CD8-positive, alpha-beta memory T cell (primary cell): ENCODE measurements at places on chromosomes 3 and 15.

- DNase-seq: no peak
Observed at GRCh38 chr3:172904711-172905373, 154.3 kb downstream of the ECT2 start.

- no peak for DNase-seq
Observed at GRCh38 chr3:127959873-127960272, 44.8 kb downstream of the KBTBD12 start.

DNA sequence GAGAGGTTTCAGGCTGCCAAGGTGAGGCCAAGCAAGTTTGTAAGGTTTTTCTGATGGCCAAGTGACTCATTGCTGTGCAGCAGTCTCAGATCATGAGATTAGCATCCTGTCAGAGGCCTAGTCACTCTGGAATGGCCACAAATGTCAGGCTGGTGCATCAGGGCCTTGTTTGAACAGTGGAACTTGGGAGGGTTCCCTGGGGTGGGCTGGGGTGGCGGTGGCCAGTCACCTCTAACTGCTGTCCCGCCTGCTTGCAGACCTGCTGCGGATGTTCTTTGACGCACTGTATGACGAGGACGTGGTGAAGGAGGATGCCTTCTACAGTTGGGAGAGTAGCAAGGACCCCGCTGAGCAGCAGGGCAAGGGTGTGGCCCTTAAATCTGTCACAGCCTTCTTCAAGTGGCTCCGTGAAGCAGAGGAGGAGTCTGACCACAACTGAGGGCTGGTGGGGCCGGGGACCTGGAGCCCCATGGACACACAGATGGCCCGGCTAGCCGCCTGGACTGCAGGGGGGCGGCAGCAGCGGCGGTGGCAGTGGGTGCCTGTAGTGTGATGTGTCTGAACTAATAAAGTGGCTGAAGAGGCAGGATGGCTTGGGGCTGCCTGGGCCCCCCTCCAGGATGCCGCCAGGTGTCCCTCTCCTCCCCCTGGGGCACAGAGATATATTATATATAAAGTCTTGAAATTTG lies 2.8 kb upstream of the FAM131A start:
- peak; percentile 29 for DNase-seq

DNA sequence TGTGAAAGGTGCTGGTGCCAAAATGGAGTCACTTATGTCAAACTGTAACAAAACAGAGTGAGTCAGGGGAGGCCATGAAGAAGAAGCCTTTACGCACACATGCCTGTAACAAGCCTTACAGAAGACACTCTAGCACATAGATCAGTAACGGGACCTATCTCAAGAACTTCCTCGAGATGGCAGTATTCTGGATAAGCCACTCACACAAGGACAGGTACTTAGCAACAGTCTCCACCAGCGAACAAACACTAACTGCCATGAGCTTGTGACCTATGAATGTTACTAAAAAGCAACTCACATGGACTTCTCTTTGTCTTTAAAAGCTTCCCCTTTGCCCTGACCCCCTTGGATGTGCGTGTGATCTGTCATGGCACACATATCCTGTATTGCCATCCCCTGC lies 235.1 kb downstream of the CD47 start:
- no peak for DNase-seq

GRCh38 chr15:69606144-69606543 lies 153.5 kb downstream of the RPLP1 start:
- no peak for DNase-seq

- no peak for DNase-seq
Observed at GRCh38 chr15:33242165-33242564, 47.7 kb upstream of the FMN1 start.

GRCh38 chr3:150736903-150737832 lies 25.8 kb downstream of the SIAH2 start:
- no peak for DNase-seq

- DNase-seq: no peak
Observed at GRCh38 chr3:170002231-170002630, 35.6 kb upstream of the GPR160 start.

- peak; percentile 96 for DNase-seq
Observed at GRCh38 chr3:52455283-52456168, at the start of gene NISCH. NISCH (plus strand) TSS chr3:52455604; CDS start chr3:52455642, 38 bp downstream.

DNA sequence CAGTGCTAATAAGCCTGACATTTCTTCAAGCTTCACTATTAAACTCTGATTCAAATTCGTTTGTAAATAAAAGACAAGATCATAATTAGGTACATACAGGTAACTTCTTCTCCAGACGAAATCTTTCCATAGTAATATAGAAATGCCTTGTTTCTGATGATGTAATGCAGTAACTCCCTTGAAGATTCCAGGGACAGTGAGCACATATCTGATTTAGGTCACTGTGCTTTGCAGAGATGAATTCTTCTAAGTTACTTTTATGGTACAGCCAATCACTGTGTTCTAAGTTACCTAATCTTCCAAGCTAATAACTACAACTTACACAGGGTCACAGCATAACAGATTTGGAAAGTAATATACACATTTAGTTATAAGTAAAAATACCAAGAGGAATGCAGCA lies 27.6 kb downstream of the SLC4A7 start:
- DNase-seq: no peak

DNA sequence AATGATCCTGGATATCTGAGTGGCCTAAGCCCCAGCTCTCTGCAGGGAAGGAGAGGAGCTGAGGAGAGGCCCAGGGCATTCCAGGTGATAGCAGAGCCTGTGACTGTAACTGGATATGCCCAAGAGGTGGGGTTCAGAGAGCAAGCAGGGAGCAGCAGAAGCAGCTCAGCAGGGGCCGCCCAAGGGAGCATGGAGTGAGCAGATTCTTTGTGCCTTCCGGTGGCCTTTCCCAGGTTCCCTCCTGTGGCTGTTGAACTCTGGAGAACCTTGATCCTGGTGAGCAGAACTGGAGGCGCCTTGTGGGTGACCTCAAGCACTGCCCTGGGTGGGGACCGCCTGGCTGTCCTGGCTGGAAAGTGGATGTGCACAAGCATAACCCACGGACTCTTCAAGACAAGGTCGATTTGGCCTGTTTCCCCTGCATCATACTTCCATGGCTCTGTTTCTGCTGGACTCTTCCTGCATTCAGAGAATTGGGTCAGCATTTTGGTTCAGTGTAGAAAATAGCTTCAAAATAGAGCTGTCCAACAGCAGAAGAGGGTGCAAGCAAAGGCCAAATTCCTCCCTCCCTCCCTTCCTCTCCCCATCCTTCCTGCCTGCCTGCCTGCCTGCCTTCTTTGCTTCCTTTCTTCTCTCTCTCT lies 76.1 kb downstream of the ARNT2 start:
- no peak for DNase-seq

- DNase-seq: no peak
Observed at GRCh38 chr3:42750834-42751233, 22.2 kb downstream of the CCDC13 start.

- DNase-seq: peak; percentile 10
Observed at GRCh38 chr15:62068071-62068809, 1.5 kb downstream of the C2CD4A start.

- no peak for DNase-seq
Observed at GRCh38 chr3:45864760-45865519, 21.4 kb upstream of the CCR9 start.

- DNase-seq: no peak
Observed at GRCh38 chr15:57609805-57610529, 18.3 kb downstream of the MYZAP start.

DNA sequence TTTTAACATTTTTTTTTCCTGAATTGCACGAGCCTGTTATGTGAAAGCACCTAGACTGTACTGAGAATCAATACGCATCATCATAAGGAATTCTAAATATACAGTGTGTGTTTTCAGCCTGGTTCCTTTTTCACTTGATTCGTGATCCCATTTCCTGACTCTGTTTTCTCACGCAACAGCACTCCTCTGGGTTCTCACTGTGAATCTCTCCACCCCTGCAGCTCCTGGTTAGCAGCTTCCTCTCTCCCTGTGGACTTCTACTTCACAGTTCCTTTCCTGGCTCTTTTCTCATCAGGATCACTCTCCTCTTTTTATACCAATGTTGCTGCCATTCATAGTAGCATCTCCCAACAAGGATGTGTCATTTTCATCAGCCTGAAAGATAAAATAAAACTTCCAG lies 297.2 kb downstream of the CADM2 start:
- no peak for DNase-seq

GRCh38 chr3:52243791-52244628 lies 1.5 kb upstream of the PPM1M start:
- no peak for DNase-seq

DNA sequence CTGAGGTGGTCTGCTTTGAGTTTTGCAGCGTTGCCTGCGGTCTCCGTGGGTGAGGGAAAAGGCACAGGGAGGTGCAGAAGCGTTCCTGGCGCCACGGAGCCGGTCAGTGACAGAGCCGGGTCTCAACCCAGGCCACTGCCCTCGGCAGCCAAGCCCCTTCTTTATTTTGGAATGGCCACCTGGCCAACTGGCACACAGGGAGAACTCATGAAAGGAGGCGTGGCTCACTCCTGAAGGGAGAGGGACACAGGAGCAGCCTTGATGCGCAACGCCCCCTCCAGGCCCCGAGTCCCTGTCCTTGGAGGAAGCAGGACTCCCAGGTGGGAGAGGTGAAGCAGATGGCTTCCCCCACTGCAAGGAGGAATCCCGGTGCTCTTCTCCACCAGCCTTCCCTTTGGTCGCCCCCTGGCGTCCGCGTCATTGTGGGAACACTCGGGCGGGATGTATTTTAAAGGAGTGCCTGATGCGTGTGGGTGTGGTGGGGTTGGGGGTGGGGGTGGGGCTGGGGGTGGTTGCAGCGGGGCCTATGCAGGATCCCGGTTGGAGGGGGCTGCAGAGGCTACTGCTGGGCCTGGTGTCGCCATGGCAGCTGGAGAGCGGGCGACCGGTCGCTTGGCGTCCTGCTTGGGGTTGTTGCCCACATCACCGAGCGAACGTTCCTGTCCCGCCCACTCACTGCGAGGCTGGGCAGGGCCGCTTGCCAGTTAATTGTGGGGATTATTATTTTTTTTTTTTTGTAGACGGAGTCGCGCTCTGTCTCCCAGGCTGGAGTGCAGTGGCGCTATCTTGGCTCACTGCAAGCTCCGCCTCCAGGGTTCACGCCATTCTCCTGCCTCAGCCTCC lies 32.6 kb downstream of the APBA2 start:
- DNase-seq: no peak

DNA sequence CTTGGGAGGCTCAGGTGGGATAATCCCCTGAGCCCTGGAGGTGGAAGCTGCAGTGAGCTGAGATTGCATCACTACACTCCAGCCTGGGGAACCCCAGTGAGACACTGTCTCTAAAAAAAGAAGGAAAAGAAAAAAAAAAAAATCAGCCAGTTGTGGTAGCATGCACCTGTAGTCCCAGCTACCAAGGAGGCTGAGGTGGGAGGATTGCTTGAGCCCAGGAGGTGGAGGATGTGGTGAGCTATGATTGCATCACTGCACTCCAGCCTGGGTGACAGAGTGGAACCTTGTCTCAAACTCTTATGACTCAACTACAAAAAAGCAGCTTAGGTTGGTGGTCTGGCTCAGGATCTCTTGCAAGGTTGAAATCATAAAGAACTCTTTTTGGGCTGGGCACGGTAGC lies 19.3 kb upstream of the GPX1 start:
- peak; percentile 54 for DNase-seq
